Suprapubic skin (tissue), 4 donors: ENCODE measurements at places on chromosomes 2 and 18. TPM values are rescaled to one million over a fixed set of nuclear protein-coding genes. Genes with fewer than 3 reads are reported as not detected.

DNA sequence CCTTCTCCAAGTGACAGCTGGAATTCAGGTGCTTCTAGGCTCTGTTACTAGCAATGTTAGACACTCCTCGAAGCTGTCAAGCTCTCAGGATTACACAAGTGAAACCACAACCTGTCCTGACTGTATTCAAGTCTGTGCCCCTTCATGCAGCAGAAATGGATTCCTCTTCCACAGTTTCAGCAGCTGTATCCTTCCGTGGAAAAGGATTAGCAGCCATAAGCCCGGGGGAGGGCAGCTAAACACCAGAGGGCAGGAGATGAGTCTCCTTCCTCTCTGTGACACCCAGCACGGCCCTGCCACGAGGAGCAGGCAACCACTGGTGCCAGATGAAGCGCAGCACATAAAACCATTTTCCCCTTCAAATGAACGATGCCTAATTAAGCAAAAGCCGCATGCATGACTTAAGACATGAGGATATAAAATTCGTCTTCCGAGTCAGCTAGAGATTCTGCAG is 1.2 kb downstream of the ST3GAL5 start:
- peak; percentile 78 for DNase-seq

Gene POLR1A
- total RNA-seq = 21.2 TPM

GRCh38 chr2:152961351-152961750 is 242.9 kb downstream of the ARL6IP6 start:
- DNase-seq = no peak

DNA sequence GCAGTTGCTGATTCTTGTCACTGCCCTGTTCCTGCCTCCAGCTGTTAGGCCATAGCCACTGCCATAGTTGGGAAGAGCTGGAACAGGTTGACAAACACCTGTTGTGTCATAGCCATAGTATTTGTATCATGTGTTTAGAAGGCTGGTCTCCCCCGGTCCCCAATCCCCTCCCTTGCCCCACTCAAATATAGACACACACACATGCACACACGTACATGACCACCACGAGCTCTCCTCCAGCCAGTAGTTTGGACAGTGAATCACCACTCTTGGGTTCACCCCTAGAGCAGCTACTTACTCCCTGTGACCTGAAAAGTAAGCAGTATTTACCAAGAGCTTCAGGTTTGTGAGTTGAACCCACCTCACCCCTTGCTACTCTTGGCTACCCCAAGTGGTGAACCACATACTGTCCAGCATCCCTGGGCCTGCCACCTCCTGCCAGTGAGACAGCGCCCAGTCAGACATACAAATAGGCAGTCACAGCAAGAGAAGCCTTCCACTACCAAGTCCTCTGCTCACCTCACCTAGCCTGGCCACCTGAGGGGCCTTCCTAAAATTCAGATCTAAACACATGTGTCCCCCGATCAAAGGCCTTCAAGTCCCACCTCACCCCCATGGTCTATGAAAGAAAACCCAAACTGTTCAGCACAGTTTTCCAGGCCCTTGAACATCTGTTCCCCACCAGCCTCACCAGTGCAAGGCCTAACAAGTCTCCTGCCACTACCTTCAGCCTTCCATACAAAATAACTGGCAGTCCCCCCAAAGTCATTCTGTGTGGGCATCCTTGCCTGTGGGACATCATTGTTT is 7.1 kb downstream of the PCBP1 start:
- DNase-seq = no peak

- DNase-seq = no peak
These were observed 32.1 kb upstream of the COLEC12 start for GRCh38 chr18:532632-533031.

DNA sequence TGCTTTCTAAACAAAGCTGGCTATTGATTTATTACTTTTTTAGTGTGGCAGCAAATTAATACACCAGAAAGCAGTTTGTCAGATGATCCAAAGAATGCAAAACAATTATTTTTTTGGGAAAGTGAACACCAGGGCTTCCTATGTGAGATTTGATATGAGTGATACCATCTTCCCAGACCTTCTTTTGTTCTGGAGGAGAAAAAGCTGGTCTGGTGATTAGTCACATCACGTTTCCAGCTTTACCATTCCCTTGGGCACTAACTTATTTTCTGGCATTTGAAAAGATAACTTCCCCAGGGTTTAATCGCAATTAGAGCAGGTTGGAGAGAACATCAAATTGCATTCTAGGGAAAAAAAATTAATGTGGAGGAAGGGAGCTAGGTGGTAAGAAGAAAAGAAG is 182.9 kb upstream of the TANK start:
- DNase-seq = no peak

GRCh38 chr2:101758001-101758400 is 60.5 kb downstream of the MAP4K4 start:
- DNase-seq = no peak

- no peak for DNase-seq
These were observed 15.5 kb upstream of the OTX1 start for GRCh38 chr2:63035169-63035568.

DNA sequence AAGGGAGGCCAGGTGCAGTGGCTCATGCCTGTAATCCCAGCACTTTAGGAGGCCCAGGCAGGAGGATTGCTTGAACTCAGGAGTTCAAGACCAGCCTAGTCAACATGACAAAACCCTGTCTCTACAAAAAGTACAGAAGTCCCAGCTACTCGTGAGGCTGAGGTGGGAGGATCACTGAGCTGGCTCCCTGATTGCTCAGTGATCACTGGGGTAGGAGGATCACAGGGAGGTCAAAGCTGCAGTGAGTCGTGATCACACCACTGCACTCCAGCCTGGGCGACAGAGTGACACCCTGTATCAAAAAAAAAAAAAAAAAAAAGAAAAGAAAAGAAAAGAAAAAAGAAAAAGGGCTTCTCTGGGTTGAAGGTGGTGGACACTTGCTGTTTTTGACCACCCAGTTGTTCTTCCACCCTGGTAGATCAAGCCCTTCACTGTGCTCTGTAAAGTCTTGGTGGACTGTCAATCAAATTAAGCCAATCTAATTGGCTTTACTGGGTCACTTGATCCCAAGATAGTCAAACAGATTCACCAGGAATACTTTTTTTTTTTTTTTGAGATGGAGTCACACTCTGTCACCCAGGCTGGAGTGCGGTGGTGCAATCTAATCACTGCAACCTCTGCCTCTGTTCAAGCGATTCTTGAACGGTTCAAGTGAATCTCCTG is 191.6 kb downstream of the AGPS start:
- DNase-seq = no peak

DNA sequence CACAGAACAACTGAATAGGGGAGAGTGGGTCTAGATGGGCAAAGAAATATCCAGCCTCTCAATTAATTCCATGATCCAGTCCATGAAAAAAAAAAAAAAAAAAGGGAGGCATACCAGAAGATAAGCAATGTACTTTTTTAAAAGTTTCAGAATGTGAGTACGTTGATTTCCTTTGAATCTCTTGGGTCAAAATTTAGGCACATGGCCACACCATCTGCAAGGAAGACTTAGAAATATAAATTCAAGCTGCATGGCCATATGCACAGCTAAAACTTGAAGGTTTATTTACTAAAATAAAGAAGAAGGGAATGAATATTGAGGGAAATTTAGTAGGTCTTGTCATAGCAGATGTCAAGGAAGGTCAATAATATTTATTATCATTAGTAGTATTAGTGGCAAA is 286.5 kb upstream of the CDH7 start:
- no peak for DNase-seq

GRCh38 chr18:10688766-10689165 is 162.9 kb downstream of the NAPG start:
- no peak for DNase-seq

Gene SCYGR8
- total RNA-seq = not detected

DNA sequence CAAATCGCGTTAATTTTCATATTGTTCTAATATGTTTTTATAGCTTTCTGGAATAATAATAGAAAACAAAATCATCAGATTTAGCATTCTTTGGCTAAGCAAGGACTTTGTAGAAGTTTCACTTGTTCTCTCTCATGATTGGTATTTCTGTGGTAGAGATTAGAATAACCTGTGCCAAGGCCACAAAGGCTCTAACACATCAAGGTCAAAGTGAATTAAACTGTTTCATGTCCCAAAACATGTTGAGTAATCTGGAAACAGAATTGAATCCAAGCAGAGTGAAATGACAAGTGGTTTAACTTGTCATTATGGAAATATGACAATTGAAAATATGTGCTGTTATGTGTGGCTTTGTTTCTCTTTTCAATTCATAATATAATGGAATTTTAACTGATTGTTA is 617.4 kb downstream of the CCDC85A start:
- DNase-seq = no peak

Gene DNAH7
- 0.10 TPM for total RNA-seq

- DNase-seq = peak; percentile 89
These were observed 1.3 kb upstream of the CLIP4 start for GRCh38 chr2:29113891-29114321.

Gene SLC23A3
- total RNA-seq = 12.6 TPM

Gene TANC1
- total RNA-seq = 57.6 TPM

Gene COLEC12
- total RNA-seq = 2.1 TPM

DNA sequence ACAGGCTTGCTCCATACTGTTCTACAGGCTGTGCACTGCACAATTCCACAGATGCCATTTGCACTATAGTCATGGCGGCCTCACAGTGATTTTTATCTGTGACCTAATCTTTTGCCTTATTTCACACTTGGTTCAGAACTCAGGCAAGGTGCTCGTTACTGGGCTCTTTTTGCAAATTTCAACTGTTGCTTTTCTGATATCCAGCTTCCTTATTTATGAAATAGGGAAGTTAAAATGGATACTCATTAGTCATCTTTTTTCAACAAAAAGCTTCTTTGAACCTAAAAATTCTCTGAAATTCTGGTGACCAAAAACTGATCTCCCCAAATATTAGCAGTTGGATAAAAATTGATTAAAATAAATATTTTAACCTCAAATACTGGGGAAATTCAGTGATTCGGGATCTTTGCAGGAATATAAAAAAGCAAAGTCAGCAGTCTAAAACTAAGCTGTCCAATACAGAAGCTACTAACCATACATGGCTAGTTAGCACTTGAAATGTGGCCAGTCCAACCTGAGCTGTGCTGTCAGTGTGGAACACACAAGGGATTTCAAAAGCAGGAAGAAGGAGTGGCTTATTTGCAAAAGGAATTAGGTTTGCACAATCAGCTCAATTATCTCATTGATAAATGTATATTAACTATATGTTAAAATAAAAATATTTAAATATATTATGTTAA is 134.4 kb downstream of the COL4A4 start:
- no peak for DNase-seq

GRCh38 chr2:142974288-142975024 is 97.0 kb downstream of the KYNU start:
- DNase-seq = no peak

DNA sequence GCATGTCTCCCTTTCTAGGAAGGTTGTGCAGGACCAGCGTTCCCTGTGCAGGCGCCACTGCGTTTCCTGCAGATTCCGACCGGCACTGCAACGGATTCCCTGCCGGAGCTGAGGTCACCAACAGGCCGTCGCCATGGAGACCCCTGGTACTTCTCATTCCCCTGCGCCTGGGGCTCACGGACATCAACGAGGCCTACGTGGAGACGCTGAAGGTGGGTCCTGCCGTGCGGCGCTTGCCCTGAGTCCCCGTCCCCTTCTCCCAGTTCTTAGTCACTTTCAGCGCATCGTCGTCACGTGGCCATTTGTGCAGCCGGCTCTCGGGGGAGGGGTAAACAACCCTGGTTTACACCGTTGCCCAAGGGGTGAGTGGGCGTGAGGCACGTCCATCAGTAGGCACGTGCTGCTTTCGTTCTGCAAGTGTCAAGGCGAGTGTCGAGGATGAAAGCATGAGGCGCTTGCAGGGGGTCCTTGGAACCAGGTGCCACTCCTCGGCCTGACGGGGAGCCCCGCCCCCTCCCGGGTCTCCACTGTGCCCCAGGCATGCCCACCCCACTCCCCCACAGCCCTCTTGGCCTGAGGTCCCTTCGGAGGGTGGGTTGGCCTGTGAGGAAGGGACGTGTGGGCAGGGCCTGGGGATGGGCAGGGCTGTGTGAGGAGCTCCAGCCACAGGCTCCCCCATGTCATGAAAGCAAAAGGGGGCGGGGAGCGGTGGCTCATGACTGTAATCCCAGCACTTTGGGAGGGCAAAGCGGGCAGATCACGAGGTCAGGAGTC is 19.8 kb downstream of the DTYMK start:
- DNase-seq = no peak

DNA sequence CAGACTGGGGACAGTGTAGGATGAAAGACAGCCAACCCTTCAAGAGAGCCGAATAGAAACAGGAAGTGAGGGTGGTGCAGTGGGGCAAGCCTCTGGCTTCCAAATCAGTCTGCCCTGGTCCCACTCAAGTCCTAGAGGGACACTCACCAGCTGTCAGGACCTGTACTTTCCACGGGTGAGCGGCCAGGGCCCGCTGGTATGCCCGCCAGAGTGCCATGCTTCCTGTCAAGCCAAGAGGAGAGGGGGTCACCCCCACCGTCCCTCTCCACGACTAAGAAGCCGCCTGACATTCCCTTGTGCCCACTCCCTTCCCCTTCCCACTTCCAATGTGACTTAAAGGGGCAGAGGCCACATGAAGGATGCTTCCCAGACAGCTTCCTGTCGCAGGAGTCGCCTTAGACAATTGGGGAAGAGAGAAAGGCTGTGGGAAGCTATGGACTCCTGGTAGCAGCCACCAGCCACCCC is 564 bp downstream of the MPV17 start:
- DNase-seq = no peak

Gene NAT8
- not detected for total RNA-seq

- DNase-seq = no peak
These were observed 76.9 kb downstream of the MBP start for GRCh38 chr18:77055429-77056300.

Gene C2orf66
- not detected for total RNA-seq
